Muscle of back (tissue), 13 donors: ENCODE measurements at places on chromosomes 2 and 18.

DNA sequence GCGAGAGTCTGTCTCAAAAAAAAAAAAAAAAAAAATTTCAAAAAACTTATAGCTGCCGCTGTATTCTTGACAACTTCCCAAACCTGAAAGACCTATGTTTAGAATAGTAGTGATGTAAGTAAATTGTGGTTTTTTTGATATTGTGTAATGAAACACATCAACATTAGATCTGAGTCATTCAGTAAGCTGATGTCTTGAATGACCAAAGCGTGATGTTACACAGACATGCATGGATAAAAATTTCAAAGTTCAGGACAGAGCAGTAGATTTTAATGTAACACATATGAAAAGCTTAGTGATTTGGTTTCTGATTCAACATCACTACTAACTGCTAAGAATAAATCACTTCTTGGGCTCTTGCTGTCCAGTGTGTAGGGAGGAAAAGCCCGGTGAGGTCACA lies 69.3 kb upstream of the MEX3C start:
- no peak for DNase-seq

- no peak for DNase-seq
Measured at GRCh38 chr2:42848265-42848664, 55.9 kb upstream of the HAAO start.

DNA sequence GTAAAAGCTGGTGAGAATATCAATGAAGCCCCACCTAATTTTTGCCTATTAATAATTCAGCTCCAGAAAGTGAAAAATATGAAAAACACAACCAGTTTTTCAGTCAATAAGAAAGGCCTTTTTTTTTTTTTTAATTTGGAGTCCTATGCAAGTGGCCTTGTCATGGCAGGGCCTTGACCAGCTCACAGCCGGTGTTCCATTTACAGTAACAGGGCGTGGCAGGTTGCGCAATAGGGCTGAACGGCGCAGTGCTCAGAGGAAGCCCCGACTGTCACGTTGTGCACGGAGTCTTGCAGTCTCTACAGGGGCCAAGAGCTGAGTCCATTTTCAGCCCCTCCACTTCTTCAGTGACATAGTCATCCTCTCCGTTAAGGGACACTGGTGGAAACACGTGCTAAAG lies 184.1 kb upstream of the FN1 start:
- DNase-seq: no peak

- DNase-seq: peak; percentile 33
Measured at GRCh38 chr2:709138-709765, 32.0 kb upstream of the TMEM18 start.

DNA sequence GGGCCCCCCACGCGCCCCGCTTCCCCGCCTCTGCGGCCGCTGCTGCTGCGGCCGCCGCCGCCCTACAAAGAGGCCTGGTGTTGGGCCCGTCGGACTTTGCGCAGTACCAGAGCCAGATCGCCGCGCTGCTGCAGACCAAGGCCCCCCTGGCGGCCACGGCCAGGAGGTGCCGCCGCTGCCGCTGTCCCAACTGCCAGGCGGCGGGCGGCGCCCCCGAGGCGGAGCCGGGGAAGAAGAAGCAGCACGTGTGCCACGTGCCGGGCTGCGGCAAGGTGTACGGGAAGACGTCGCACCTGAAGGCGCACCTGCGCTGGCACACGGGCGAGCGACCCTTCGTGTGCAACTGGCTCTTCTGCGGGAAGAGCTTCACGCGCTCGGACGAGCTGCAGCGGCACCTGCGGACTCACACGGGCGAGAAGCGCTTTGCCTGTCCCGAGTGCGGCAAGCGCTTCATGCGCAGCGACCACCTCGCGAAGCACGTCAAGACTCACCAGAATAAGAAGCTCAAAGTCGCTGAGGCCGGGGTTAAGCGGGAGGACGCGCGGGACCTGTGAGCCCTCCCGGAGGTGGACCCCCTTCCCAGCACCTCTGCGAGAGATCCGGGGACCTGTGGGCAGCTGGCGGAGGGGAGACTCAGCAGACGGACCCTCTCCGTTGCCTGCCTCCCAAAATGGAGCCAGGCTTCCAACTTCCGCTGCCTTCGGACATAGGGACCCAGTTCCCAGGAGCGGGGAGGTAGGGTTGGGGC lies 1.9 kb downstream of the SP5 start:
- DNase-seq: no peak

- no peak for DNase-seq
Measured at GRCh38 chr2:27288610-27289009, 6.4 kb downstream of the TRIM54 start.

DNA sequence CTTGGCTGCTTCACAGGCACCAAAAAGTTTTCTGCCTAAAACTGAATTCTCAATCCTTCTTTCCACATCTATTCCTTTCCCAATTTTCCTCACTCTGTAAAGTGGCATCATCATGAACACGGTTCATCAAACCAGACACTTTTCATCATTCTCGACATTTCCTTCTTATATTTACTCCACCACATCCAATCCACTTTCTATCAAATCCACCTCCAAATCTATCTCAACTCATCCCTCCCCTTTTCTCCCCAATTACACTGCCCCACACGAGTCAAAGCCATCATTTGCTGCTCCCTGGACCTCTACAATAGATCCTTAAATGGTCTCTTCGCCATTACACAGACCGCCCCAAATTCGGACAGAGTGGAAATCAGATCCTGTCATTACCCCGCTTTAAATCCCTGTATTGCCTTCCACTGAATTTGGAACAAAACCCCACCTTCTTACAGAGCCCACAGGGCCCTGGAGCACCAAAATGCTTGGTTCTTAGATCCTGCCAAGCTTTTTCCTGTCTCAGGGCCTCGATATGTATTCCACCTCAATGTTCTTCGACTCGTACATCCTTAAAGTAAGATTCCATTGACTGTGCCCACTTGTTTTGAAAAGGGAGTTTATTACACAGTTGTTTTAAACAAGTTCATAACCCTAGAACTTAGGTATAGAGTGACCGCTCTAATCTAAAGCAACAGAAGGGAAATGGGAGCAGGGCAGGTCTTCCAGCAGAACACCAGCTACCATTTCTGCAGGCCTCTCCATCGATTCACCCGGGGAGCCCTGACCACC lies 856 bp downstream of the ACAA2 start:
- DNase-seq: peak; percentile 5
